Activated CD8-positive, alpha-beta T cell treated with anti-CD3 and anti-CD28 coated beads, Interleukin-2, amount 10 ng/mL, durations not matched to agents 7 days and 5 days (primary cell): ENCODE measurements at places on chromosomes 16 and 17. TPM values are rescaled to one million over a fixed set of nuclear protein-coding genes. Genes with fewer than 3 reads are reported as not detected.

DNA sequence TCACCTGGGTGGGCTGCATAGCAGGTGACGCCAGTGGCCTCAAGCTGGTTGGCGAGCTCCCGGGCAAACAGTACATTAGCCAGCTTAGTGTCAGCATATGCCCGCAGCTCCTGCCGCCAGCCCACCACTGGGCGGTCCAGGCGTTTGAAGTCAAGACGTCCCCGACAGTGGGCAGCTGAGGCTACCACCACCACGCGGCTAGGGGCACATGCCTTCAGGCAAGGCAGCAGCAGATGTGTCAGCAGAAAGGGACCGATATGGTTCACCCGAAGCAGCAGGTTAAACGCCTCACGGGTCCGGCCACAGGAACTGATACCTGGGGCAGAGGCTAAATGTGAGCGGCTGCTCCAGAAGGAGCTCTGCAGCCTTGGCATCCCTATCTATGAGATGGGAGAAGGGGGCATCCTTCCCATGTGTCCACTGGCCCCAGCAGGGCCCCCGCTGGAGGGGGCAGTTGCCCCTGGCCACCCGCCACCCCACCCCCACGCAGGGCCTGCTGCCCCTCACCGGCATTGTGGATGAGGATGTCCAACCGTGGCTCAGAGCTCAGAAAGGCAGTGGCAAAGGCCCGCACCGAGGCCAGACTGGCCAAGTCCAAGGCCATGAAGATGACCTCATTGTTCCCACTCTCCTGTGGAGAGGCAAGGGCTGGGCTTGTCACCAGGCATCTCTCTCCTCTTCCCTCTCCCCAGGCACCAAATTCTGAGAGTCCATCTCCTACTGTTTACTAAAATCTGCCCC, 1.7 kb downstream of the DHRS13 start:
- peaks cover 43% of the 10 kb centered on the region for H3K4me1 ChIP-seq
- H3K27me3 ChIP-seq: no peaks in the 10 kb centered on the region
- DNase-seq: no peak
- H3K4me3 ChIP-seq: peak overlapping the region; percentile 88
- peaks cover 45% of the 10 kb centered on the region for H3K36me3 ChIP-seq

DNA sequence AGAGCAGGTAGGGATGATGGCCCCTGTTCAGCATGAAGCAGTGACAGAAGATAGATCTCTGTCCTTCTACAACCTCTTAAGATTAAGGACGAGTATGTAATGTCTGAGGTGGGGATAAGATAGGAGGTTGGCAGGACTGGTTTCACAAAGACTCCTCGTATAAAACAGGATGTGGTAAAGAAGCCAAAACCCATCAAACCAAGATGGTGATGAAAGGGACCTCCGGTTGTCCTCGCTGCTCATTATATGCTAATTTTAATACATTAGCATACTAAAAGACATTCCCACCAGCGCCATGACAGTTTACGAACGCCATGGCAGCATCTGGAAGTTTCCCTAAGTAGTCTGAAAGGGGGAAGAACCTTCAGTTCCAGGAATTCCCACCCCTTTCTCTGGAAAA, 27.3 kb downstream of the MIS12 start:
- H3K27ac ChIP-seq: peak overlapping the region; percentile 23
- DNase-seq: peak; percentile 63
- peaks cover 59% of the 10 kb centered on the region for H3K36me3 ChIP-seq
- H3K4me1 ChIP-seq: peaks cover 36% of the 10 kb centered on the region
- H3K27me3 ChIP-seq: no peaks in the 10 kb centered on the region
- H3K4me3 ChIP-seq: peak overlapping the region; percentile 17

GRCh38 chr17:48994549-48995303, 2.5 kb upstream of the IGF2BP1 start:
- no peaks in the 10 kb centered on the region for H3K36me3 ChIP-seq
- peaks cover 30% of the 10 kb centered on the region for H3K4me1 ChIP-seq
- no peak overlapping the region for H3K27ac ChIP-seq

DNA sequence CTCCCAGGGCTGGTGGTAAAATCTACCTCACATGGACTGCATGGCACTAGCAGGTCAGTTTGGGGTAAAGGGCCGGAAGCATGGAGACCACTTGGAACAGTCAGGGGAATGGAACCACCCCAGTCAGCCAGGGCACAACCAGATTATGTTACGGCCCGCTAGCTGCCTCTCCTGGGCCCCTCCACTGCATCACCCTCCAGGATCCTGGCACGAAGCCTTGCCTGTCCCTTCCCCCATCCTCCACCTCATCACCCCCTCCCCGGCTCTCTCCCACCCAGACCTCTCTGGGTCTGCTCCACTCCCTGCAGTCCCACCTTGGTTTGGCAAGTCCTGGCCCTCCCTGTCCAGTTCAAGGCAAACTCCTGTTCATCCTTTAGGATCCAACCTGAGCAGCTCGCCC, 91.7 kb downstream of the CLEC16A start:
- no peak overlapping the region for H3K4me3 ChIP-seq
- H3K36me3 ChIP-seq: peaks cover 72% of the 10 kb centered on the region
- no peaks in the 10 kb centered on the region for H3K27me3 ChIP-seq
- H3K27ac ChIP-seq: no peak overlapping the region
- DNase-seq: no peak

- no peaks in the 10 kb centered on the region for H3K27me3 ChIP-seq
- no peak for DNase-seq
- peaks cover 4% of the 10 kb centered on the region for H3K4me1 ChIP-seq
- no peaks in the 10 kb centered on the region for H3K36me3 ChIP-seq
- no peak overlapping the region for H3K4me3 ChIP-seq
Observed at GRCh38 chr17:81460856-81461460, 51.6 kb downstream of the ACTG1 start.

GRCh38 chr17:76529224-76530094, 8.1 kb downstream of the CYGB start:
- no peak overlapping the region for H3K27ac ChIP-seq
- H3K36me3 ChIP-seq: no peaks in the 10 kb centered on the region
- DNase-seq: no peak
- H3K27me3 ChIP-seq: no peaks in the 10 kb centered on the region
- no peak overlapping the region for H3K4me3 ChIP-seq

DNA sequence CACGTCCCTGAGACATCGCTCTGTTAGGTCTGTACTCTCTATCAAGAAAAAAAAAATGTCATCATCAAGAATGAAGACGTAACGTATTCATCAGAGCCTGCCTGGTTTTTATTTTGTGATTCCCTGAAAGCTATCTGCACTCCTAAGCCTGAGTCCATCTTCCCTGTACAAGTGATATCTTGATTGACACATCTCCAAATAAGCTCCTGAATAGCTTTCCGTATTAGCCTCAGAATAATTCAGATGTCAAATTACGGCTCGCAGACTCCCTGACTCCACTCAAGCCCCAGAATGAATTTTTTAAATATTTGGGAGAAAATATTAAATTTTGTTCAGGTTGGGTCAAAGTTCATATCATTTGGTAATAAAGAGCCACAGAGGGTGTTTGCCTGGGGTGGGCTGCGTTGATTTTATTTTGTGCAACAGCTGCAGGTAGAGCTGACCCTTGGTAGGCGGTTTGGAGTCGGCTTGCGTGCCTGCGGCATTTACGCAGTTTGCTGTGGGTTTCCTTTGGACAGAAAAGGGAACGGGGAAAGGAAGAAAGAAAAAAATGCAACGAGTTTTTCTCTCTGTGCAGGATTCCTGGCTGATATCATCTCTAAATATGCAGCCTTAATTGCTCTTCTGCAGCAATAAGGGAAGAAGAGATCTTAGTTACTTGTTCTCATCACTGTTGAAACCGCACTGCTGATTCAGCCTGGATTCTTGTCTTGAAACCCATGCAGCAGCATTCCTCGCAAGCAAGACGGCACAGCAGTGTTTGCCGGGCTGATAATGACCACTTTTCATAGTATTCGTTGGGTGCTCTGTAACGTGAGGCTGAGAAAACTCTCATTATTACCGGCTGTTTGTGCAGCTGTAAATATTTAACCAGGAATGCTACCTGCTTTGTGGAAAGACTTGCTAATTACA, 114.7 kb downstream of the IRX3 start:
- DNase-seq: no peak
- H3K4me1 ChIP-seq: no peaks in the 10 kb centered on the region
- H3K27me3 ChIP-seq: peaks cover 20% of the 10 kb centered on the region
- H3K36me3 ChIP-seq: no peaks in the 10 kb centered on the region
- H3K27ac ChIP-seq: no peak overlapping the region

- H3K4me1 ChIP-seq: peaks cover 14% of the 10 kb centered on the region
- no peak for DNase-seq
- no peak overlapping the region for H3K4me3 ChIP-seq
- H3K27ac ChIP-seq: no peak overlapping the region
Observed at GRCh38 chr17:57099165-57099564, 14.1 kb downstream of the AKAP1 start.

- no peaks in the 10 kb centered on the region for H3K27me3 ChIP-seq
- H3K4me3 ChIP-seq: no peak overlapping the region
- H3K4me1 ChIP-seq: no peaks in the 10 kb centered on the region
- DNase-seq: no peak
Observed at GRCh38 chr16:1691276-1691675, 13.2 kb downstream of the JPT2 start.

GRCh38 chr16:56289862-56290261, 98.6 kb downstream of the GNAO1 start:
- no peaks in the 10 kb centered on the region for H3K36me3 ChIP-seq
- no peak overlapping the region for H3K4me3 ChIP-seq
- H3K27me3 ChIP-seq: peaks cover 2% of the 10 kb centered on the region
- no peak overlapping the region for H3K27ac ChIP-seq
- peaks cover 2% of the 10 kb centered on the region for H3K4me1 ChIP-seq

DNA sequence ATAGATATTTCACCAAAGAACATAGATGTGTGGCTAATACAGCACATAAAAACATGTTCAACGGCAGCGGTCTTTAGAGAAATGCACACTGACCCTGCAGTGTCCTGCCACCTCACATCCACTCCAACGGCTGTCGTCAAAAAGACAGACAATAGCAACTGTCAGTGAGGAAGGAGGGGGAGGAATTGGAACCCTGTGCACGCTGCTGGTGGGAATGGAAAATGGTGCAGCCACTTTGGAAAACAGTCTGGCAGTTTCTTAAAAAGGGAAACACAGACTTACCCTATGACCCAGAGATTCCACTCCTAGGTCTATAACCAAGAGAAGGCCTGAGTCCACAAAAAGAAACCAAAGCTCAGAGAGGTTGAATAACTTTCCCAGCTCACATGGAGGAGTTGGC, 7.7 kb downstream of the CEP295NL start:
- H3K36me3 ChIP-seq: no peaks in the 10 kb centered on the region
- H3K4me3 ChIP-seq: no peak overlapping the region
- DNase-seq: no peak
- H3K27me3 ChIP-seq: no peaks in the 10 kb centered on the region

DNA sequence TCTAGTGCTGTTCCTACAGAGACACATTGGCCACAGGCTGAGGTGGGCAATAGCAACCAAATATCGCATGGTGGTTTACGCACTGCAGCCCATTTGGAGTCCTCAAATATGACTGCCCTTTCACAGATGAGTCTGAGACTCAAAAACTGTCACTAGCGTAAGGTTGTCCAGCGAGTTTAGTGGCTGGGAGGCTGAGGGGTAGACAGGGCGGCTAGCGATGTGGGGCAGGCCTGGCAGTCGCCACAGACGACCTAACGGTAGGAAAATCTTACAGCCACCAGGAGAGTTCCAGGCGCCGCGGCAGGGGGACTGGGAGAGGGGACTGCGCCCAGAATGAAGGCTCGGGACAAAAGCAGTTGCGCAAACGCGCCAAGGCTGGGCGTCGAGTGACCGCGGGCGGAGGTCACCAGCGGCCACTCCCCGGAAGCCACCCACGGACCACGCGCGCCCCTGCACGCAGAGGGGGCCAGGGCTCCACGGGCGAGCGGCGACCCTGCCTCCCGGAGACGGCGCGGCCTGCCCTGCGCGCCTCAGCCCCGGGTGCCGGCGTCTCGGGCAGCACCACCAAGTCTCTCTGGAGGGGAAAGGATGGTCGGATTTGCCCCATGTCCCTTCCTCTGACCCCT, 699 bp upstream of the MAP1LC3B start:
- peaks cover 14% of the 10 kb centered on the region for H3K36me3 ChIP-seq
- H3K27ac ChIP-seq: peak overlapping the region; percentile 95
- no peaks in the 10 kb centered on the region for H3K27me3 ChIP-seq
- no peak for DNase-seq

GRCh38 chr16:67613808-67614207, 31.1 kb upstream of the CARMIL2 start:
- no peaks in the 10 kb centered on the region for H3K4me1 ChIP-seq
- DNase-seq: peak; percentile 24
- H3K36me3 ChIP-seq: peaks cover 48% of the 10 kb centered on the region
- no peak overlapping the region for H3K27ac ChIP-seq
- no peaks in the 10 kb centered on the region for H3K27me3 ChIP-seq

OR4D1 gene
- total RNA-seq: 0.50 TPM

GPR179 gene
- total RNA-seq: not detected

HSD17B1 gene
- total RNA-seq: 0.60 TPM

RCVRN gene
- not detected for total RNA-seq

IL17C gene
- not detected for total RNA-seq

GAST gene
- not detected for total RNA-seq

DDX5 gene
- total RNA-seq: 853 TPM

SPN gene
- 339 TPM for total RNA-seq
